NK-92 treated with Interleukin-12 subunit alpha and Interleukin-12 subunit beta, amount 100 ng/mL, for 24 hours (cell line): ENCODE measurements at places on chromosomes 5 and 9.

GRCh38 chr5:135105105-135105484 lies 71.1 kb upstream of the PITX1 start:
- no peak for DNase-seq

DNA sequence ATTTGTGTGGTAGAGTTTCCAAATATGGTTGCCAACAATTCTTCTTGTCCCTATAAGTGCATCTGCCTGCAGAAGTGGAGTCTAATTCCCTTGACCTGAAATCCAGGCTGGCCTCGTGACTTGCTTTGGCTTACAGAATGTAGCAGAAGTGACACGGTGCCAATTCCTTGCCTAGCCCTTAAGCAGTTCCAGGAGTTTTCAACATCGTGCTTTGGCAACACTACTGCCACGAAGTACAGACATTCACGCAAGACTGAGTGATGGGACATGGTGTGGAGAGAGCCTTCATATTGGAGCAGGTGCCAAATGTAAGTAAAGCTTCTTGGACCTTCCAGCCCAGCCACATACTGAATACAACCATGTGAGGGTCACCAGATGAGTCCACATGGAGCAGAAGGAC lies 92.9 kb upstream of the NEK6 start:
- no peak for DNase-seq

DNA sequence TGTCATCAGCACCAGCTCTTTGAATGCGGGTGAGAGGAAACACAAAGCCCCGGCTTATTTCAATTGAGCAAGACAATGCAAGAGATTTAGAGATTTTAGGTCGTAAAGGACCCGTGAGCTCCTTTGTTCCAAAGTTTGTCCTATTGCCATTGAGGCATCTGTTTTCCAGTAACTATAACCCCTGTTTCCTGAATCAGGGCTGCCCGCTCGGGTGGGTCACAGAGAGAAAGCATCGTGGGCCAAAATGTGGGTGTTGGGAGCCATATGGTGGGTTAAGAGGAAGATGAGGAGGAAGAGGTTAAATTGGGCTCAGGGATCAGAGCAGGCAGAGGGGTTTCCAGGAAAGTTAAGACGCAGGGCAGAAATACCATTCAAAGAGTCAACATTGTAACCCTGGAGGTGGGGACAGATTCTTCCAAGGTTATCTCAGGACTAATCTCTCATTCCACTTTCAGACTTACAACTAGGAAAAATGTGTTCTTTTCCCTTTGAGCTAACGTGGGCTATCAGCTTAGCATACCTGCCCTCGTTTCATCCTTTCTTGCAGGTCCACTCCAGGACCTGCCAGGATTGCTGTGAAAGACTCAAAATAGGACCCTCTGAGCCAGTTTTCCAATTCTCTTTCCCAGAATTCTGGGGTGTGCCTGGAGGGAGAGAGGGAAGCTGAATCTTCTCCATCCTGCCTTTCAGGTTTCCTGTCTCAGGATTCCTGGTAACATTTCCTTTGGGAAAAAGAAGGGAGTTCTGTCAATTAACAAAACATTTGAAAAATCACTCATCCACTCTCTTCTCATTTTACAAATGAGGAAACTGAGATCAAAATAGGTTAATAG lies 95.5 kb upstream of the TAF11L2 start:
- DNase-seq: no peak

GRCh38 chr5:74942622-74943286 lies 76.6 kb upstream of the FAM169A start:
- DNase-seq: no peak

DNA sequence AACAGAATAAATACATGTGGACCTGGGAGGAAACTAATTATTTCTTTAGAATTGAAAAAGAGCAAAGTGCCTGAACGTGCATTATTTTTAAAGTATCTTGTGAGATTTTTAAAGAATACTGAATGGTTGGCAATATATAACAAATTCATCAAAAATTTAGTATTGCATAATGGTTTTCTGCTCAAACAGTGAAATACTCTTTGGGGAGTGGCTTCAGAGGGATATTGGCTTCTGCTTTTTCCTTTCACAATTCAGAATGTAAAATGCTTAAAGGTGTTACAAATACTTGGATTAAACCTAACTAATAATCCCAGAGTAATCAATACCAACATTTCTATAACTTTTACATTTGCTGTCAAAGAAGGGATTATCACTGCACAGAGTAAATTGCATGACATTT lies 379.3 kb upstream of the CHD1 start:
- DNase-seq: no peak

GRCh38 chr5:36079200-36079781 lies 12.6 kb upstream of the UGT3A2 start:
- no peak for DNase-seq

DNA sequence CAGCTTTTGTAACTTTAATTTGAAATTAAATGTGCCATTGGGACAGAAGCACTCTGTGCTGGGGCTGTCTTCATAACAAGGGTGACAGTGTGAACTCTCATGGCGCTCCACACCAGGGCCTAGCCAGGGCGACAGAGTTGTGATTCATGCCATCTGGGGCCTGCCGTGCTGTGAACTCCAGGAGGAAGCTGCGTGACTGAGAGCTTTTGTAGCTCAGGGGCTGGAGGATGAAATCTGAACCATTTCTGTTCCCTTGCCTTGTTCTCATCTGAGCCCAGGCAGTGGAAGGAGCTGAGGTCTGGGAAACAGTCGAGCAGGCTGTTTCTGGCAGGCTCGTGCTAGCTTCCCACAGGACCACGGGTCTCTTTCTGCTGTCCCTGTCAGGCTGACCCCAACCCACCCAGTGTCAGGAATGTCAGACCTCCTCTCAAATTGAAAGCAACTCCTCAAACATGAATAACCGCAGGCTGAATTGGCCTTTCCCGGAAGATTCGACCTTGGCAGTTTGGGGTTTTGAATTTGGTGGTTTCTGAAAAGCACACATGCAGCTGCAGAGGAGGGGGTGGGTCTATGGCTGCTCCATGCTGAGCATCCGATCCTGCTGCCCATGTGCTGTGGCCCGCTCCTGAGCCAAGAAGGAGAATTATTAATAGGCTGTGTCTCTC lies 69.2 kb upstream of the RPS23 start:
- no peak for DNase-seq

DNA sequence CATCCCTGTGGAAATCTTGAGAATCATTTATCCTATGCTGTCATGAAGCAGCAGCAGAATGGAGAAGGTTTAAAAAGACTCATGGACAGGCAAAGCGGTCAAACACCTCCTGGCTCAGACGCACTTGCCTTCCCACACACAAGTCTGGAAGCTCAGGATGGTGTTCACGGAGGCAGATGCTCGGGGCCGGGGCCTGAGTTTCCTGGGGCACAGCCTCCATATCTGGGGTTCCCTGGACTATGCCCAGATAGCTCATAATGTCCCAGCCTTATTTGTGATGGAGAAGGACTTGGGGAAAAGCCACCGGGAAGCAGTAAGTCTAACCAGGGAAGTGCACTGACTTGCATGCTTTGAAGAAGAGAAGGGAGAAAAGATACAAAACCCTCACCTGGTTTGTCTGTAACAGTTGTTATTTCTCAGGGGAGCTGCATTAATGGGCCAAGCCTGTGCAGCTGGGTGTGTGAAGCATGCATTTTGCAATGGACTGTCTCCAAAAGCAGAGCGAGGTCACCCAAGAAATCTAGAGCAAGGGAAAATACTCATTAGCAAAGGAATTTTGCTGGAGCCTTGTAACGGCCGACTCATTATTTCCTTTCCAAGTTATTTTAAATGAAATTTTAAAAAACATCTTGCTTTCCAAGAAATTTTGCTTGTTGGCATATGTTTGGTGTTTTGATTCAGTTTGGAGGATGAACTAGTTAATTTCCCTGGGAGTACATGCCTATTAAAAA lies 3.4 kb downstream of the S1PR3 start:
- no peak for DNase-seq

DNA sequence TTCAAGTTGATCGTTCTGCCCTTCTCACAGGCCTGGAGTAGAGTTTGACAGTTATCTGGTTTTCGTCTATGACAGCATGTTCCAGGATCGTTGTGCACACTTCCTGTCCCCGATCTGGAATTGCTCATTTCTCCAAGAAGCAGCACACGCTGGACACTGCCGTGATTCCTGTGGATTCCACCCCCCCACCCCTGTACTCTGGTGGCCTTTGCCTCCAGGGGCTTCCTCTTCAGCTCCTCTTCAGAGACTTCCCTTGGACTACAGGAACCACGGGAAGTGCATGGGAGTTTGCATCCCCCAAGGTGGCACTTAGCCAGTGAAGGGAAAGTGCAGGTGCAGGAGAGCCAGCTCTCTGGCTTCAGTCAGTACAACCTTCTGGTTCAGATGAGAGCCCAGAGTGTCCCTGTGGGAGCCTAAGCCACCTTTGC lies 160.7 kb downstream of the CACNA1B start:
- DNase-seq: no peak

- no peak for DNase-seq
Observed at GRCh38 chr9:89961616-89962341, 357.0 kb downstream of the GADD45G start.
